ENCODE measurements at places on chromosomes 5 and 9.

GRCh38 chr5:139050432-139050831 lies 147.7 kb downstream of the SIL1 start:
- DNase-seq = no peak

- no peak for DNase-seq
Observed at GRCh38 chr5:64693636-64694035, 3.3 kb downstream of the SHISAL2B start.

GRCh38 chr5:140576776-140577201 lies 12.2 kb downstream of the SLC35A4 start:
- DNase-seq = no peak

GRCh38 chr5:26805076-26805475 lies 233.3 kb downstream of the CDH9 start:
- DNase-seq = no peak

DNA sequence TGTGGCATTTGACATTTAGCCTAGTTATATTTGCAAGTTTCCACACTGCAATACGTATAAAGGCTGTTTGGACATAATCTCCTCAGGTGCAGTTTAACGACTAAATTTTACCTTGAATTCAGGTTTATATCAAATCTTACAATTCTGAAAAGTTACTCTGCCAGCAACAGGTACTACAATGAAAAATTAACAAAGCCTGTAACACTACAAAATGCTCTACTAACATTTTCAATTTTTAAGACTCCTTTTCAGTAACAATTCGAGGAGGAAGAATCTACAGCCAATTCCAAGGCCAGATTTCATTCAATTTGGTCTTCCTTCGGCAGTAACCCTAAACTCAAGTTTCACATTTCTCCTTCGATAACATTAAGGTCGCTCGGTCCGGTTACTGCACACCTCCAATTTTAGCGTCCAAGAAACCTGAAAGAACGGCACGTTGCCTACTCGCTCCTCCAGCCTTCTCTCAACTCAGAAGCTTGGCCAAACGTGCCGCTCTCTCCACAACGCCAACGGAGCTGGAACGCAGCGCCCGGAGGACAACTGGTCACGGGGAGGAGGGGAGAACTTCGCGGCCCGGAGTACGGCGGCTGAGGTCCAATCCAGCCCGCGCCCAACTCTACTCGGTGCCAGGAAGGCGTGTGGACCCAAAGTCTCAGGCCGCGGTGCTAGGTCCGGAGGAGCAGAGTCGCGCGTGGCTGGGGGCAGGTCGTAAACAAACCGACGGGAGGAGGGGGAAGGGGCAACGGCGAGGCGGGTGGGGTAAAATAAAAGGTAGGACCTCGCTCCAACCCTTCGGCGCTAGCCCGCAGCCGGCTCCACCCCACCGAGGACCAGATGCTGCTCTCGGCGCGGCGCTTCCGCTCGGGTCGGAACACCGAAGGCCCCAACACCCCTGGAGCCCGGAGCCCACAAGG lies 681 bp downstream of the FNIP1 start:
- DNase-seq = peak; percentile 11

- DNase-seq = no peak
Observed at GRCh38 chr9:3900673-3901318, 375.0 kb upstream of the RFX3 start.

DNA sequence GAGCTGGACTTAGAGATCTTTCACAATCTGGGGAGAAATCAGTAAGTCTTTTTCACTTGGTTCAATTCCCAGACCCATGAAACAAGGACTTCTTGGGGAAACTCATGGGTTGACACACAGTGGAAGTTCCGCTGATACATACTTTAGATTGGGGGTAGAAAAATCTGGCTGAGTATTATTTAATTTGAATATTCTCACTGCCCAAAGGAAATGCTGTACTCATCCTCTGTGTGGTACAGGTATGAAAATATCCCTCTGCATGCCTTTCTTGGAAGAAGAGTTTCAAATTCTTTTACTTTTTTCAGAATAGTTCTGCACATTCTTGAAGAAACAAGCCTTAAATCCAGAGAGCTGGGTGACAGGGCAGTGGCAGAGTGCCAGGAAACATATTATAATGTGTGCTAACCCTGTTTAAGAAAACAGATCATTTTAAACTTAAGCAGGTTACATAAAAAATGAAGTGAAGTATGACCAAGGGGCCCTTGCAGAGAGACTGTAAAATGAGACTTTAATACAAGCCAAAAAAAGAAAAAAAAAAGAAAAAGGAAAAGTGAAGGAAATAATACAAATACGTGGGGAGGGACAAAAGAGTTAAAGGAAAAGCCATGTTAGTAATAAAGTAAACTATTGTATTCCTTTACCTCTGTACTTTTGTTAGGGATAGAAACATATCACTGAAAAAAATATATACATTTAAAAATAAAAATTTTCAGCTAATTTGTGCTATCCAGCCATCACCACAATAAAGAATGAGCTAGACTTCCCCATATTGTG lies 173.4 kb upstream of the NR3C1 start:
- DNase-seq = no peak

Measured in activated CD8-positive, alpha-beta memory T cell treated with anti-CD3 and anti-CD28 coated beads for 1 hour (primary cell).